ENCODE measurements at places on chromosomes 2 and 18.

GRCh38 chr2:1628893-1629292, 115.4 kb downstream of the PXDN start:
- H3K36me3 ChIP-seq, result no peaks in the 10 kb centered on the region
- no peaks in the 10 kb centered on the region for H3K4me1 ChIP-seq
- H3K4me3 ChIP-seq, result no peak overlapping the region
- H3K27me3 ChIP-seq, result peaks cover 5% of the 10 kb centered on the region
- no peak overlapping the region for H3K27ac ChIP-seq

- H3K27ac ChIP-seq, result no peak overlapping the region
- no peak overlapping the region for H3K4me3 ChIP-seq
- H3K27me3 ChIP-seq, result no peaks in the 10 kb centered on the region
- DNase-seq, result no peak
Observed at GRCh38 chr2:28413899-28414295, 21.2 kb downstream of the FOSL2 start.

DNA sequence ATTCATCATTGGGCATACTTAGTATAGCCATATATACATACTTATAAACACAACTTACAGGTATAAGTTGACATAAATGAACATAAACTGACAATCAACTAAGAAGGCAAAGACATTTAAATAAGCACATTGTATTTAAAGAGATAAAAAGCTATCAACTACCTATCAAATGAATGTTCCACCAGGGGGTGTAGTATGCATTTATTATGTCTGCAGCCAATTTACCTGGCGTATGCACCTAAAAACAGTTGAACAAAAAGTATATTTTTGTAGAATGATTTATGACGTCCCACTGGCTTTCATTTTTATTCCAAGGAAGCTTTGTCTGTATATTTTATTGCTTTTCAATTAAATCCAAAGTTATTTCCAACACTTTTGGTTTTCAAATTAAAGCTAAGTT, 323.5 kb downstream of the AFF3 start:
- H3K27me3 ChIP-seq, result no peaks in the 10 kb centered on the region
- no peak overlapping the region for H3K27ac ChIP-seq
- no peak overlapping the region for H3K4me3 ChIP-seq
- no peaks in the 10 kb centered on the region for H3K4me1 ChIP-seq
- no peak for DNase-seq

DNA sequence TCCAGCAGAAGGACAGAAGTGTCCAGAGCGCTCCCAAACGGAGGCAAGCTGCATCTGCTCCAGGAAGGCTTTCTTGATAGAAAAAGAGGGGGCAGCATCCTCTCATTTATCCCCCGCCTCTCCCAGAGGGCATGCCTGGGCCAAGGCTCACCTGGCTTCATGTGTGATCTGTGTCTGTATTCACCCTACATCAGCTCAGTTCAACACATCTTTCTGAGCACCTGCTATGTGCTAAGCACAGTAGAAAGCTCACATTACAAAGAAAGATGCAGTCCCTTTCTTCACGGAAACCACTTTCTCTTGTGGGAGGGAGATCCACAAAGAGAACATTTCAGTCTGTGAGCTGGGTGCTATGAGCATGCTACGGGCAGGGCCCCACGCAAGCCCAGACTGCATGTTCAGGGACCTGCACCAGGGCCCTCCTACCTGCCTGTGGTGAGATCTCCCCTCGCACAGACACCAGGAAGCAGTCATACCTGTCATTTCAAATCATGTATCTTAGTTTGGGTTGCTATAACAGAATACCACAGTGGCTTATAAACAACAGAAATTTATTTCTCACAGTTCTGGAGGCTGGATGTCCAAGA, 90.7 kb downstream of the PDCL3 start:
- H3K36me3 ChIP-seq, result no peaks in the 10 kb centered on the region
- H3K4me1 ChIP-seq, result peaks cover 45% of the 10 kb centered on the region
- DNase-seq, result peak; percentile 53

DNA sequence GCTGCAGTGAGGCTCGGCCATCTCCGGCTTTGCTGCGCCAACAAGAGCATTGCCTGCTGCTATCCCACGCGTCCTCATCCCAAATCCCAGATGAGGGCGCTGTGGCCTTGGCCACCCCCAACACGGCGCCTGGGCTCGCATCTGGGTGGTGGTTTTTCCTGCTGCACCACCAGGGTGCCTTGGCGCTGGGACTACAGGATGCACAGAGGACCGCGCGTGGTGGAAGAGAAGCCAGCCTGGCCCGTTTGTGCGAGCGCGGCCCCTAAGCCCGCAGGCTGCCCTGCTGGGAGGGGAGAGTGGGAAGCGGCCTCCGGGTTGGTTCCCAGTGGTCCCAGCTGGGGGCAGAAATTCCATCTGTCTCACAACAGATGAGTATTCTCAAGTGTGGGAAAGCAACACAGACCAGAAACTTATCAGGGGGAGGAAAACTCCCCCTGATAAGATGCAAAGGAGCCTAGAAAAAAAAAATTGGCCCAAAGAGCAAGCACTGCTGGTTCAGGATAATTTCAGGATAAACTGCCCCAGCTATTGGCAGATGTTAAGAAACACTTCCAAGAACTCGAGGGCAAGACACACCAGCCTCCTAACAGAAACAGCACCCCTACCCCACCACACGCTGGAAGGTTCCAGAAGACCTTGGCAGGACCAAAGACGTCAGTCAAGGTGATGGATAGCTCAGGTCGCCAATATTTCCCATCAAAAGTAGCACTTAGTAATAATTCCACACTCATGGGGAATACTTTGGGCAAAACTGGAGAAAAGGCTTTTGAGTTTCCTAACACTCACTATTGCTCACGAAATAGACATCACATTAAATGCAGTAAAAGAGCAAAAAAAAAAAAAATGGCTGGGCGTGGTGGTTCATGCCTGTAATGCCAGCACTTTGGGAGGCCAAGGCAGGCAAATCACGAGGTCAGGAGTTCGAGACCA, 152.1 kb downstream of the PXDN start:
- H3K27ac ChIP-seq, result no peak overlapping the region
- H3K27me3 ChIP-seq, result peaks cover 13% of the 10 kb centered on the region
- H3K4me3 ChIP-seq, result no peak overlapping the region
- no peaks in the 10 kb centered on the region for H3K36me3 ChIP-seq

DNA sequence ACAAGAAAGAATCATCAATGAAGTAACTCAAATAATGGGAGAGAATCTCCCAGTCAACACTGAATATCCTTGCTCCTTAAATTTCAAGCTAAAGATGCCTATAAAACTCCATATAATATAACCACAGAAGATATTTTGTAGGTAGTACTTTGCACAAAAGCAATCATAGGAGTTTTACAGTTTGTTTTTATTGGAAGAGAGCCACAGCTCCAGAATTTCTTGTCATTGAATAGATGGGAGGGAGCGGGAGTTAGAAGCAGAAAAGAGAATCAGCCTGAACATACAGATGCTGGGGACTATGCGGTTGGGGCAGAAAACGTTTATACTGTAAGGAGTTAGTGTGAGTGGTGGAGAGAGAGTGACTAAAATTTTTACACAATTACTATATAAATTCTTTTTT, 18.3 kb upstream of the SMAD4 start:
- no peaks in the 10 kb centered on the region for H3K27me3 ChIP-seq
- H3K27ac ChIP-seq, result no peak overlapping the region
- DNase-seq, result no peak
- no peaks in the 10 kb centered on the region for H3K4me1 ChIP-seq
- no peak overlapping the region for H3K4me3 ChIP-seq

DNA sequence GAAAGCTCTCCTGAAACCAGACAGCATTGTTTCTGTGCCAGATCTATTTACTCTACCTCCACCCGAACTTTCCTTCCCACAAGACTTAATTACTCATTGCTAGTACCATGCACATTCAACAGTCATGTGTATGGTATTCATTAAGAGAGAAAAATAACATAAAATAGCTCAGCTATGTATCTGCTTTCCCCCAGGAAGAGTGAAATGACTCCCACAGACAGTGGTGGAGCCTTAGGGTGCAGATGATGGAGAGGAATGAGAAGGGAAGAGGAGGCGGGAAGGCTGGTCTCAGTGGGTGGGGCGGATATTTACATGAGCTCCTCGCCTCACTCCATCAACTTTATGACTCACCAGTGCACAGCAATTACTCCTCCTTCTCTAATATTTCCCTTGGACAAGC, 724.5 kb downstream of the EPHA4 start:
- no peaks in the 10 kb centered on the region for H3K36me3 ChIP-seq
- H3K4me1 ChIP-seq, result no peaks in the 10 kb centered on the region
- H3K27ac ChIP-seq, result no peak overlapping the region
- peaks cover 6% of the 10 kb centered on the region for H3K27me3 ChIP-seq

DNA sequence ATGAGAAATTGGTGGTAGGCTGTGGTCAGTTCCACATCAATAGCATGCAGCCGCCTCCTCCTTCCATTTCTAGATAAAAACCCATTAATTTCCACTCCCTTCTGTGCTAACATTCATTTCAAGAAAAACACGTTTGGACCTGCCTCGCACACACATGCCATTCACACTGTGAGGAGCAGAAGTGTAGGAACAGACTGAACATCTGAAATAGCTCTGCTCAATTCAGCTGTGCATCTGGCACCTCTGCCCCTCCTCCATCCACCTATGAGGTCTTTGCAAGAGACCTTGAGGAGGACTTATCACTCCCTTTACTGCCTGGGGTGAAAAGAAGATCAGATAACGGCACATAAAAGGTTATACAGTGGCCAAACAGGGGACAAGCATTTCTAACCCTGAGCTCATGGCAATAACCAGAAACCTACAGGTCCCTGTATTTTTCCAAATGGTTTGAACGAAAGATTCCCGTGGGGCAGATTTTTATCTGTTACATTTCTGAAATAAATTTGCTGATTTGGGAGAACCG, 30.8 kb upstream of the LRP2 start:
- H3K36me3 ChIP-seq, result no peaks in the 10 kb centered on the region
- no peak overlapping the region for H3K27ac ChIP-seq
- DNase-seq, result no peak
- no peak overlapping the region for H3K4me3 ChIP-seq
- peaks cover 34% of the 10 kb centered on the region for H3K27me3 ChIP-seq
- H3K4me1 ChIP-seq, result no peaks in the 10 kb centered on the region

DNA sequence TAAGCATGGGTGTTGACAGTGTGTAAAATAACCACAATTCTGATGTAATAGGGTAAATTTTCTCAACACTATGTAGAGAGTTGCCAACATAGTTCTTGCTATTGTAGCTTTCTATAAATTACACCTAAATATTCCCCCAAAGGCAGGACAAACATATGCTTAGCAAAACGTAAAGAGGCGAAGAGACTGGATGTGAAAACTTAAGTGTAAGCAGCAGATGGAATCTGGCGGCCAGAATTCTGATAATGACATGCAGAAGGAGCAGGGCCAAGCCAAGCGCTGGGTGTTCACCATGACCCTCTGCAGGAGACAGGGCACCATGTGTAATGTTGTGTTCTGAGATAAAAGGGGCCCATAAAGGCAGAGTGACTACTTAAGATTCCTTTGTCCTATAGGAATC, 105.2 kb upstream of the ZNF521 start:
- no peak overlapping the region for H3K4me3 ChIP-seq
- peaks cover 11% of the 10 kb centered on the region for H3K27me3 ChIP-seq
- DNase-seq, result no peak
- no peaks in the 10 kb centered on the region for H3K36me3 ChIP-seq
- H3K4me1 ChIP-seq, result no peaks in the 10 kb centered on the region
